Stimulated activated CD4-positive, alpha-beta T cell treated with anti-CD3 and anti-CD28 coated beads, Interleukin-12 subunit alpha, Interleukin-12 subunit beta, amount 100 ng/mL, for 4 hours (primary cell): ENCODE measurements at places on chromosomes 7 and 10.

DNA sequence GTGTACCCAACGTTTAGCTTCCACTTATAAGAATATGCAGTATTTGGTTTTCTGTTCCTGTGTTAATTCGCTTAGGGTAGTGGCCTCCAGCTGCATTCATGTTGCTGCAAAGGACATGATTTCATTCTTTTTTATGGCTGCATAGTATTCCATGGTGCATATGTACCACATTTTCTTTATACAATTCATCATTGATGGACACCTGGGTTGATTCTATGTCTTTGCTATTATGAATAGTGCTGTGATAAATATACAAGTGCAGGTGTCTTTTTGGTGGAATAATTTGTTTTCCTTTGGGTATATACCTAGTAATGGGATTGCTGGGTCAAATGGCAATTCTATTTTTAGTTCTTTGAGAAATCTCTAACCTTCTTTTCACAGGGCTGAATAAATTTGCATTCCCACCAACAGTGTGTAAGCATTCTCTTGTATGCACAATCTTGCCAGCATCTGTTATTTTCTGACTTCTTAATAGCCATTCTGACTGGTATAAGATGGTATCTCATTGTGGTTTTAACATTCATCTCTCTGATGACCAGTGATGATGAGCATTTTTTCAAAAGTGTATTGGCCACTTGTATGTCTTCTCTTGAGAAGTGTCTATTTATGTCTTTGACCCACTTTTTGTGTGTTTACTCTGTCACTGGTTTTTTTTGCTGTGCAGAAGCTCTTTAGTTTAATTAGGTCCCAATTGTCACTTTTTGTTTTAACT, 72.5 kb upstream of the CC2D2B start:
- DNase-seq = no peak

- no peak for DNase-seq
Measured at GRCh38 chr7:97506728-97507127, 225.2 kb upstream of the TAC1 start.

GRCh38 chr10:14584661-14585060, 190.0 kb downstream of the FAM107B start:
- no peak for DNase-seq

DNA sequence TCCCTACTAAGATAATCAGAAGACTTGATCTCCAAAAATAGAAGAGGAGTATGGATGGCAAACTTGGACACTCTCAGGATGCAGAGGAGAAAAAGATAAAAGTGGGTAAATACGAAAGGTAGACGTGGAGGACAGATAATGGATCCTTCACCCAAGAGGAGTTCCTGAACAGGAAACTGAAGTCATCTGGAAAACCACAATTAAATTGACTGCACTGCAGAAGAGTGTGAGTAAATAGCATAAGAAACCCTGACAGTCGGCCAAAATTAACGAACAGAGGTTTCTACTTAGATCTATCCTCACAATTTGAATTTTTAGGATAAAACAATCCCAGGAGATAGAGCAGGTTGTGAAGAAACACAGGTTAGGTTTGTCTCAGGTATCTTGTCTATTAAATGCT, 70.5 kb downstream of the SDK1 start:
- no peak for DNase-seq

DNA sequence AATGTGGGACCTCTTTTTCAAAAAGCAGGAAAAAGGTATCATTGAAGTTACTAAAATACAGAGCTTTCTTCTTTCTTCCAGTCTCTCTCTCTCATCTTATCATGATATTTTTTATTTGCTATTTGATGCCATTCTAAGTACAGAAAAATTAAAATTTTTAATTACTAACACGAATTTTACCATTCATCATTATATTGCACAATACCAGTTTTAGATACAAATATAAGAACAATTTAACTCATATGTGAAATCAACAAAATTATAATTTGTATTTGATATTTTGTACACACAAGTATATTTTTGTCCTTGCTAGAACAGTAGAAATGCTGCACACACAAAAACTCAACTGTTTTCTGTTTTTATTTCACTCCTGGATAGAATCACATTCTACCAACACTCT, 112.2 kb downstream of the OAT start:
- no peak for DNase-seq

DNA sequence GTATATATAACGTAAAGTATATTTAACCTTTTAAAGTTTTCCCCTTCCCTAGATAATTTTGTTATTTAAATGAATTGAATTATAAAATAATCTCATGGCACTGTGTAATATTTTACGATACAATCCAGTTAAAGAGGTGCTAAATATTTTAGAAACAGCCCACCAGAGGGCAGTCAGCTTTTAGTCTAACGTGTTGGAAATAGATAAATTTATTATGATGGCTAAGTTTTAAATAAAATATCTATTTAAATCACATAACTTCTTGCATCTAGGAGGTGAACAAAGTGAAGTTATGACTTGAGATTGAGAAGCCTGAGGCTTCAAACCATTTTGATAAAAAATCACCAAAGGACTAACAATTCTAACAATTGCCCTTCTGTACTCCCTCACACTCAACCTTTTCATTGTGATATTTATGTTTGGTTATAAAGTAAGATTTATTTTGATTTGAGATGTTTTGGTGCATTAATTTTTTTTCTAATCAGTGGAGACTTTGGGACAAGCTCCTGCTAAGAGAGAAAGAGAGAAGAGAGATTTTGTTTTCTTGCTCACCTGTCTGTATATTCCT, 171.5 kb upstream of the SP4 start:
- DNase-seq = no peak

GRCh38 chr10:124939290-124939689, 2.6 kb upstream of the ZRANB1 start:
- DNase-seq = no peak

DNA sequence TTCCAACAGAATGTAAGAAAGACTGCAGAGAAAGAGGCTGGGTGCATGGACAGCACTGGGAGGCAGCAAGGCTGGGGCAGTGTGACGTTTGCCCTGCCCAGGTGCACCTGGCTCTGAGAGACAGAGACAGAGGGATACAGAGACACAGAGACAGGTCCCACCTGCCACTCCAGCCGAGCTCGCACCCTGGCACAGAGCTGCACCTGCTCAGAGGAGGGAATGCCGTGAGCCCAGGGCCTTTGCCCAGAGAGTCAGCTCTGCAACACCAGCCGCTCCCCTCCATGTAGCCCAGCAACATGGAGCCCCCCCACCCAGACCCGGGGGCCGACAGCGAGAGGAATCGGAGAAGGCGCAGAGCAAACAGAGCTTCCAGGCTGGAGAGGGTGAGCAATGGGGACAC, 35.3 kb upstream of the PROSER2 start:
- DNase-seq = no peak

- no peak for DNase-seq
Measured at GRCh38 chr7:81626008-81626407, 143.8 kb downstream of the HGF start.

GRCh38 chr7:152340161-152340560, 95.6 kb downstream of the KMT2C start:
- DNase-seq = no peak

DNA sequence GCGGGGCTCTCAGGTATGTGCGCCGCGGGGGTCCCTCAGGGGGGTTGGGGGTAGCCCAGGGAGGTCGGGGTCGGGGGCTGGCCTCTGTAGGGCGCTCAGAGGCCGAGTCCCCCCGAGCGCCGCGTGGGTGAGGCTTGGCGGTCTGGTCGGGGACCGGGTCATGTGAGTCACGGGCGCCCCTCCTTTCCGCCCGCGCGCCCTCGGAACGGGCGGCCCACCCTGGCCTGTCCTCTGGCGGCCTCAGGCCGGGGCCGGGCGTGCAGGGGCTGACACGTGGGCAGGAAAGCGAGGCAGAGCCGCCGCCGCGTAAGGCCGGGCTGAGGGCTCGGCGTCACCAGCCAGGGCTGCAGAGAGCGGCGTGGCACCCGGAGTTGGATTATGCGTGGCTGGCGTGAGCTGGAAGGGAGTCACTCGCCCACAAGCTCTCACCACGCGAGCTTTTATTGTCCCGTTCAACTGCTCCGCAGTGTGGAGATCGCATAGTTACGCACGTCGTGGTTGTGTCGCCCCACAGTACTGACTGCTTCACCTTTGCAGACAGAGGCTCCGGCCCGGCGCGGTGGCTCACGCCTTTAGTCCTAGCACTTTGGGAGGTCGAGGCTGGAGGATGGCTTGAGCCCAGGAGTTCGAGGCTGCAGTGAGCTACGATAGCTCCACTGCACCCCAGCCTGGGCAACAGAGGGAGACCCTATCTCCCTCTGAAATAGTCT, 385 bp downstream of the SHLD2 start:
- peak; percentile 70 for DNase-seq

GRCh38 chr10:126857178-126857806, 47.9 kb upstream of the DOCK1 start:
- DNase-seq = no peak

DNA sequence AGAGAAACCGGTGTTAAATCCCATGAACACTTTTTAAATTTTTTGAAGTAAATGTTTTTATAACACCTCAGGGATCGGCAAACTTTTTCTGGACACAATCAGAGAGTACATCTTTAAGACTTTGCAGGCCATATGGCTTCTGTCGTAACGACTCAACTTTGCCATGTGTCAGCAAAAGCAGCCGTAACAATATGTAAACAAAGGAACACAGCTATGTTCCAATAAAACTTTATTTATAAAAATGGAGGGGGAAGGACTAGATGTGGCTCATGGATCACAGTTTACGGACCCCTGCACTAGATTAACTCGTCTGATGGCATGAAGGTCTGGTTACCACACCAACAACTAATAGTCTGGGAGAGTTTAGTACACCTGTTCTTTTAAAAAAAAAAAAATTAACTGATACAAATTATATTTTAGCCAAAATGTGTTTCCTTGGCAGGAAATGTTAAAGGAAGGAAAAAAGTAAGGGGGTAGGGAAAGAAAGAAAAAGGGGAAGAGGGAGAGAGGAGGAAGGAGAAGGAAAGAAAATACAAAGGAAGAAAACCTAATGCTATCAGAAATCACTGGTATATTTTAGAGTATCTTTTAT, 50.2 kb downstream of the ABI1 start:
- DNase-seq = no peak

DNA sequence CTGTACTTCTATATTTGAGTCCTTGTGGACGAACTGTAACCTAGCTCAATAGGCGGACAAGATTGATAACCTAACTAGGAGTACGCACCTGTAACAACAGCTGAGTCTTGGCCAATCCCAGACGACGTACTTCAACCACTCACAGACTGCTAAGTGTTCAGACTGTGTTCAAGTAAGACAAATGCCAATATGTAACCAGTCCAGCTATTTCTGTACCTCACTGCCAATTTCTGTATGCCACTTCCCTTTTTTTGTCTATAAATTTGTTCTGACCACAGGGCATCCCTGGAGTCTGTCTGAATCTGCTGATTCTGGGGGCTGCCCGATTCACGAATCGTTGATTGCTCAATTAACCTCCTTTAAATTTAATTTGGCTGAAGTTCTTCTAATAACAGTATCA, 32.2 kb downstream of the HACD1 start:
- no peak for DNase-seq

DNA sequence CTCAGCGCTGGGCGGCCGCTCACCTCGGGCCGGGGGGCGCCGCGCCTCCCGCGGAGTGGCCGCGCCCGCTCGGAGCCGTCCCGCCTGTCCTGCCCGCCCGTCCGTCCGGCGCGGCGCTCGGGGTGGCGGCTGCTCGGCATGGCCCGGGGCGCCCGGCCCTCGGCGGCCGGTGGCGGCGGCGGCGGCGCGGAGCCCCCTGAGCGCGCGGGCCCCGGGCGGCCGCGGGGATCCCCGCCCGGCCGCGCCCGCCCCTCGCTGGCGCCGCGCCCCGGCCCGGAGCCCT, 338 bp downstream of the SDK1 start:
- no peak for DNase-seq

- DNase-seq = no peak
Measured at GRCh38 chr10:70804421-70804808, 11.3 kb upstream of the SGPL1 start.

GRCh38 chr7:4226524-4226882, 455.6 kb upstream of the FOXK1 start:
- DNase-seq = no peak

DNA sequence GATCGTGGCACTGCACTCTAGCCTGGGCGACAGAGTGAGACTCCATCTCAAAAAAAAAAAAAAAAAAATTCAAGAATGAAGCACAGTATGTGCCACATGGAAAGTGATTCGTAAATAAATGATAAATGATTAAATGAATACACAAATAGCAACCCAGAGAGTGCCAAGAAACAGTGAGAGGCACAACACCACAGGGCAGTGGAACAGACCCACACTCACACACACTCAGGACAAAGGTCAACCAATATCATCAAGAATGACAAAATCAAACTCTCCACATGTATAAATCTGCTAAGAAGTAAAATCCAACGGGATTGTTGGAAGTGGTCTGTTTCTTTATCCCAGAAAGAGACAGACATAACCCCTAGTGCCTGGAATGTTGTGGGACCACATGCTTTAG, 77.4 kb downstream of the HTR7 start:
- no peak for DNase-seq

DNA sequence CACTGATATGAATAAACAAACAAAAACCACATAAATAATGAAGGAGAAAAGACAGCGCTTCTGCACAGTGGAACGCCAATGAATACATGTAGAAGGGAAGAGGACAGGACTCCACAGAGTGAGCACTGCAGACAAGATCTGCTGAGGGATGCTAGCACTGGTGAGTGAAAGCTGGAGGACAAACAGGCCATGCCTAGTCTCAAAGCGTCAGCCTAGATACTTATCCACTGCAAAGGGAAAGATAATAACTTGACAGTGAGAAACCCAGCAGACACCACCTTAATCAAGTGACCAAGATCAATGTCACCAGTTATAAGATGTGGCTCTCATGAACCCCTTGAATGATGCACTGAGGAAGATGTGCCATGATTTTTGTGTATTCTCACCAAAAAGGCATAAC, 227.6 kb downstream of the SKAP2 start:
- no peak for DNase-seq

DNA sequence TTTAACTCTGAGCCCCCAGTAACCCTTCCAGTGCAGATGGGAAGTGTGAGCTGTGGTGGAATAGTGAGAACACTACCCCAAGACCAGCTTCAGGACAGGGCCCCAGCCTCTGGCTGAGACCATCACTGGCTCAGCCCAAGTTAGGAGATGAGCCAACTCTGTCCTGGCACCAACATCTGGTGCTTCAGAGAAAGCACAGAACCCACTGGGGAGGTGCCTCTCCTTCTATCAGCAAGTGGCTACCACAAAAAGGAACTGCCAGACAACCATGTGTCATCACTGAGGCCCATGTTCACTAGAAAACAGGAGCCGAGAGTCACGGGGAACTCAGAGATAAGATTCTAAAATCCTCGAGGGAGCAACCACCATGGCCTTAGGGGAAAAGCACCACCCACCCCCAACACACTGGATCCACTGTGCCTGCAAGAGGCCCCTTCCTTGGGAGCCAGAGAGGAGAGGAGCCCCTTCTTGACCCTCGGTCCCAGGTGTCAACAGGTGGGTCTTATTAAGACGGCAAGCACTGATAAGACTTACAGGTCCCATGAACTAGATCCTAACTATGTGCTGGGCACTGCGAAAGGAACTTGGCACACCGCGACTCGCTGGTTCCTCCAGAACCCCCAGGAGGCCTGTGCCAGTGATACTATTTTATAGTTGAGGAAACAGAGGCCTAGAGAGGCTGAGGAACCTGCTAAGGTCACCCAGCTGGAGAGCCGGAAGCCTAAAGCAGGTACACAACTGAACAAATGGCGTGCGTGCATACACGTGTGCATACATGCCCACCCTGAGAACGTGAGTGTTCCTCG, 102.7 kb downstream of the FAM53B start:
- no peak for DNase-seq
